ENCODE measurements at places on chromosomes 11 and 22. TPM values are rescaled to one million over a fixed set of nuclear protein-coding genes. Genes with fewer than 3 reads are reported as not detected.
A peak's percentile ranks its signal among the peaks of the same experiment; 100 is the strongest.

- DNase-seq, result no peak
Measured at GRCh38 chr22:37241351-37242142, 2.5 kb downstream of the RAC2 start.

GRCh38 chr22:43126501-43127165, 16.1 kb downstream of the BIK start:
- no peak for DNase-seq

MCHR1 gene
- total RNA-seq, result 0.21 TPM

GRCh38 chr11:77636731-77637344, 756 bp downstream of the CLNS1A start:
- DNase-seq, result no peak

C11orf91 gene
- total RNA-seq, result 0.29 TPM

GRCh38 chr22:31504282-31504681, 7.9 kb downstream of the SFI1 start:
- no peak for DNase-seq

PATE2 gene
- not detected for total RNA-seq

DGCR6 gene
- 7.5 TPM for total RNA-seq

- DNase-seq, result peak; percentile 3
Measured at GRCh38 chr22:49021131-49021925, 806.3 kb downstream of the BRD1 start.

EEF1G gene
- 833 TPM for total RNA-seq

- no peak for DNase-seq
Measured at GRCh38 chr22:49417326-49417725, 410.3 kb downstream of the BRD1 start.

NPTXR gene
- total RNA-seq, result 26.9 TPM

- no peak for DNase-seq
Measured at GRCh38 chr11:115676768-115677167, 172.6 kb upstream of the CADM1 start.

SESN3 gene
- total RNA-seq, result 17.2 TPM

DNA sequence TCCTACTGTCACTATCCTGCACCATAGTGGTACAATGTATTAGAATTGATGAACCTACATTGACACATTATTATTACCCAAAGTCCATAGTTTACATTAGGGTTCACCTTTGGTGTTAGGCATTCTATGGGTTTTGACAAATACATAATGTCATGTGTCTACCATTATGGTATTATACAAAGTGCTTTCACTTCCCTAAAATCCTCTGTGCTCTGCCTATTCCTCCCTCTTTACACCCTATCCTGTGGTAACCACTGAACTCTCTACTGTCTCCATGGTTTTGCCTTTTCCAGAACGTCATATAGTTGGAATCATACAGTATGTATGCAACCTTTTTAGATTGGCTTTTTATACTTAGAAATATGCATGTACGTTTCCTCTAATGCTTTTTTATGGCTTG, 51.5 kb downstream of the CCDC15 start:
- no peak for DNase-seq

DNA sequence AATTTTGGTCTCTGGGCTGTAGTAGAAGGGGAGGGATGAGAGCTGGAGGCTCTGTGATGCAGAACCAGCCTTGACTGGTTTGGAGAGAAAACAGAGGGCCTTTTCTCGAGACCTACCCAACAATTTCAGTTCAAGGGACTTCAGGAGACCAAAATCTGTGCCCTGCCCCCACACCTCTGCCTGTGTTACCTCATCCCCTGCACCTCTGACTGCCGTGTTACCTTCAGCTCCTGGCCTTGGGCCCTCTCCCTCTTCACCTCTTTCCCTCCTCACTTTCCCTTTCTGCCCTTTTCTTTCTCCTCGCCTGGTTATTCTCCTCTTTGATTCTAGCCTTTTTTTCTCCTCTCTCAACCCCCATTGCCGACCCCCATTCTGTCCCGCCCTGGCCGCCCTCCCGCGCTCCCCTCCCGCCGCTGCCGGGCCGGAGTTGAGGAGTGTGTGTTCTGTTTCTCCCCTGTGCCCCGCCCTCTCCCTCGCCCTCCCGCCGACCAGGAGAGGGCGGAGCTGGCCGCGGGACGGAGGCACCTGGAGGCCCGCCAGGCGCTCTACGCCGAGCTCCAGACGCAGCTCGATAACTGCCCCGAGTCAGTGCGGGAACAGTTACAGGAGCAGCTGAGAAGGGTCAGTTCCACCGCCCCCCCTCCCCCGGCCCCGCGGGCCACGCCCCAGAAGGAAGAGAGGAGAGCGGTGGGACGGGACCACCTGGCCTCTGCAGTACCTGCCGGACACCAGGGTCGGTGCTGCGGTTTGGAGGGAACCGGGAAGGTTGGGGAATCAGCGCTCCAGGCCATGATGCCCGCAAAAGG, 27.2 kb downstream of the PHLDB1 start:
- DNase-seq, result peak; percentile 85

- no peak for DNase-seq
Measured at GRCh38 chr22:45602824-45603595, 68.6 kb upstream of the ATXN10 start.

STX3 gene
- 14.1 TPM for total RNA-seq

- DNase-seq, result peak; percentile 20
Measured at GRCh38 chr11:1746511-1746931, 3.9 kb downstream of the IFITM10 start.
